ENCODE measurements at places on chromosomes 3 and 15.

- no peak for DNase-seq
Observed at GRCh38 chr3:194103983-194104751, 31.8 kb upstream of the HES1 start.

DNA sequence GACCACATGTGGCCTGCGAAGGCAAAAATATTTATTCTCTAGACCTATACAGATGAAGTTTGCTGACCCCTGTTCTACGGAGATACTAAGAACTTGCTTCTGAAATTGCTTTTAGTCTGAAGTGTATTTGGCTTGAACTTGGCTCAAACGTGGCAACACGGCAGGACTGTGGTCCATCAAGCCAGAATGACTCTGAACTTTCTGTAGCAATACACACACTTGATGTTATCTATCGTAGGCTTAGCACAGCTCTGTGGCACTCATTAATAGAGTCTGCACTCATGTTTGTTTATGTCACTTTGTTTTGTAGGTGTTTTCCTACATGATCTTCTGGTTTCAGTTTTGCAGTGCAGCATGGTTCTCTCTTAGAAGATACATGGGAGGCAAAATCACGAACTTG is 298.1 kb downstream of the ADAMTS17 start:
- DNase-seq: no peak

- no peak for DNase-seq
Observed at GRCh38 chr15:100901296-100901695, 17.9 kb upstream of the LRRK1 start.

DNA sequence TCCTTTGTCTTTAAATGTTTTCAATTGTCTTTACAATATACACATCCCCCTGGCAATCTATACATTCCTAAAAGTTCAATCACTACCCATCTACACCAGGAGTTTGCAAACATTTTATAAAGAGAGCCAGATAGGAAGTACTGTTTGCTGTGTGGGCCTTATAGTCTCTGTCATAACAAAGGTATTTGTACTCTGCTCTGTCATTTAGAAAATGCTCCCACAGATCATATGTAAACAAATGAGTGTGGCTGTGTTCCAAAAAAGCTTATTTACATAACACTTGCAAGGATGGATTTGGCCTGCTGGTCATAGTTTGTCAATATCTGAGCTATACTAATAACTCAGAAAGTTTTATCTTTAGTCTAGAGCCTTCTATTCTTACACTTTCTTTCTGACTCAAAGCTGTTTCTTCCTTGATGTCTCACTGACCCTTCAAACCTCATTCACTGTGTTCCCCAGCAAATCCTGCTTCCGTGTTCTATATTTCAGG is 511.9 kb downstream of the GBE1 start:
- no peak for DNase-seq

- no peak for DNase-seq
Observed at GRCh38 chr3:112333381-112334317, 693 bp downstream of the CD200 start.

GRCh38 chr3:57743496-57743895 is 12.6 kb upstream of the SLMAP start:
- no peak for DNase-seq

DNA sequence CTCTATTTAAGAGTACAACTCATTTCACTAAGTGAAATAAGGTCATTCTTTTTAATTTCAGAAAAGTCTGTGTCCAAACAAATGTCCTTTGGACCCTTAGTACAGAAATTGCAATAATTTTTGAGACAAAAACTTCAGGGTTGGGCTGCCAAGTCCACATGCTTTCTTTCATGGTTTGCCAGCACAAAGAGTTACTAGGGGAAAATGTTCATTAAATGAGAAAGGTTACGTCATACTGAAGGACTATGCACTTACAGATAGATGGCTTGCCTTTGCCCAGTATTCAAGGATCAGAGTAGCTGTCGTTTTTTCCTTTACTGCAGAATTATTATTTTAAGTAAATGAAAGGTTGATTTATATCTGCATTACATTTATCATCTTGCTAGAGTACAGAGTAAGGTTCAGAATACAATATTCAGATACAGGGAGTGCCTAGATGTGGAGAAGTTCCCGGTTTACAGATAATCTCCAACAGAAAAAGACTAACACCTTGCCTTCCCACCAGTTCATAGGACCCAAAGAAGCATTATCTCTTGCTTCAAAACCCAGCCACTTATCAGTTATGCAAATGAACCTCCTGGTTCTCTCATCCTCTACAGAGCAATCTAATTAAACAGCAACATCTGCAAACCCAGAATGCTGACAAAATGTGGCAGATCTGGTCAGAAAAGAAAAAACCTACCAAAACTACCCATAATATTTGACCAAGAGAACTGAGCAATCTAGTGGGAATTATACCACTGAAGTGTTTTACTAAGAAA is 179.3 kb downstream of the FRMD5 start:
- DNase-seq: no peak

DNA sequence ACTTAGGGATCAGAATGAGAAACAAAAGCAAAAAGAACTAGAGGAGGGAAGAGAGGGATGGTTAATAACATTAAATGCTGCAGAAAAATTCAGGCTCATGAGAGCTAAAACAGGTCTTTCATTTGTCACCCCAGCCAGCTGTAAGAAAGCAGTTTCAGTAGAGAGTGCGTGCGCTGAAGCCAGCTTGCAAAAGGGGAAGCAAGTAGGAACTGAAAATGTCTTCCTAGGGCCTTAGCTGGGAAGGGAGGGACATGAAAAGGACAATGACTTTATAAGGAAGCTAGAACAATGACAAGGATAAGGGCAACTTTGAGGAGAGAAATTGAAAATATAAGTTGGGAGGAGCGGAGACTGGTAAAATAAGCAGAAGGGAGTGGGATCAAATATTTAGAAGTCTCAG is 3.1 kb downstream of the CIAO2A start:
- no peak for DNase-seq

- no peak for DNase-seq
Observed at GRCh38 chr3:45957586-45957985, 14.3 kb downstream of the CXCR6 start.

DNA sequence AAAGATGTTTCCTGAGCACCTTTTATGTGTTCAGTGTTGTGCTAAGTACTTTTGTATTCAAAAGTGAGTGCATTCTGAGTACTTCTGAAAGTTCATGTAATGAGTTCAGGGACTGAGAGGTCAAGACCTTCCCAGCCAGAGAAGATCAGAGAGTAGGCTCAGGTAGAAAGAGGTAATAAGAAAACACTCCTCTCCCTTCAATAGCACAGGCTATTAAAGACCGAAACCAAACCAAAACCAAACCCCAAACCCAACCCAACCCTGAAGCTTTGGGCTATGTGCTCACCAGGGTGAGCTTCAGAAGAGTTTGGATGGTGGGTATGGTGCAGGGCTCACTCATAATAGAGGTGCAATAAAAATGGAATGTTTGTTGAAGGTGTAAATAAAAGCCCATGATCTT is 76.7 kb upstream of the FAM3D start:
- DNase-seq: no peak

DNA sequence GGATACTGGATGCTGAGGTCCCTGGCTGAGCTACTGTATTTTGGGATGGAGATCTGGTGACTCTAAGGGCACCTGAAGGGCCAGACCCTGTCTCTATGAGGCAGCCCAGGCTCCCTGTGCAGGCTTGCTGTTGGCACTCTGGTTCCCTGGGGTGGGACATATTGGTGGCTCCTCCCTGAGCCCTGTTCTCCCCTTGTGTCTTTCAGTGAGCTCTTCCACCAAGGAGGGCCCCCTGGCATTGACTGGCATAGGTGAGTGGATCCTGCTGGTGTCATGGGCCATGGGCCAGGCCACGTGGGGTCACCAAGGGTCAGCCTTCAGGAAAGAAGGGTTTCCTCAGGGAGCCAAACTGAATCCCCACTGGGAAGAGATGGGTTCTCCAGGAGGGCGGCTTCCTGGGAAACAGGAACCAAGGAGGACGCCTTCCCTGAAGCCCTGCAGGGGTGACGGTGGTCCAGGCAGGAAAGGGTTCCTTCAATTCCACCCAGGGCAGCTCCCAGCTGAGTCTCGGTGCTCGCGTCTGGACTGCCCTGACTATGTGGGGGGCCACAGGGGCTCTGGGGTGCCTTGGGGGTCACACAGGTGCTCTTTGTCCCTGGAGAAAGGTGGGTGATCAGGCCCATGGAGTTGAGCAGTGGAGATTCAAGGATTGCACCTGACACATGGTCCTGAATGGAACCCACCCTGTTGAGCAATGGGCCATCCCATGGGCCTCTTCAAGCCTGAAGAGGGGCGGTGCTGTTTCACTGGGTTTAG is 220.4 kb downstream of the SNRPN start:
- no peak for DNase-seq

DNA sequence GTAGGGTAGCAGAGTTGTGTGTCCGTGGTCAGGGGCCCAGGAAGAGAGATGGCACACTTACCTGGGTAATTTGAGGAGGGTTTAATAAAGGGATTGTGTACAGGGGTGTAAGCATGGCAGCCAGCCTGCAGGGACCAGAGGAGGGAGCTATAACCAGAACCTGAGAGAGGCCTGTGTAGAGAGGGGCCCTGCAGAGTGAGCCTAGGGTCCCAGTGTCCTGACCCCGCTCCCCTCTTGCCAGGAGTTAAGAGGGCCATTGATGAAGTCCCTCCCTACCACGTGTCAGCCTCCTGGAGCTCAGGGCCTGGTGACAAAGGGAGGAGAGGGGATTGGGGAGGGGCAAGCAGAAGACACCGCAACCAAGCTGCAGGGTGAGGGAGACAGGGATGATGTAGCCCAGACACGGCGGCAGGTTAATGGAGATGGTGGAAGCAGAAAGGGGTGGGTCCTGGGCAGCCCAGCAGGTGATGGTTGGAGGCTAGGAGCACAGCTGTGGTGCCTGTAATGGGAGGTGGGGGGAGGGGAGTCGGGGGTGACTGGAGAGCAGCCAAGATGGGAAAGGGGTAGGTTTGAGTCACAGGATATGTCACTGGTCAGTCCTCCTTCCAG is 165.4 kb upstream of the TOPAZ1 start:
- DNase-seq: no peak

DNA sequence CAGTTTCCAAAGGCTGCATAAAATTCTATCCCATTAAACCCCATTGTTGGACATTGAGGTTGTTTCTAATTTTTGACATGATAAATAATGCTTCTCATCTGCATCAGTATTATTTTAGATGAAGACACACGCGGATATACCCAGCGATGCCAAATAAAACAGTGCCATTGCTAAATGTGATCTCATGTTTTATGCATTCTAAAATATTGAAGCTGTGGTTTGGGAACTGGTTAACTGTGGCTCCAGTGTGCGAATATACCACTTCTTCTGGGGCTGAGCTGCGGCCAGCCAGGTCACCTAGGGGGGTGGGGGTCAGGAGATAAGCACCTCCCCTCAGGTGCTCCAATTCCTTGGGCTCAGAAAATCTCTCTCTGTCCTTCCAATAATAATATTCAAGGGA is 230.0 kb downstream of the ADAMTS9 start:
- no peak for DNase-seq

GRCh38 chr3:194386066-194386465 is 13.0 kb downstream of the GP5 start:
- no peak for DNase-seq

GRCh38 chr3:13346481-13347389 is 73.4 kb downstream of the NUP210 start:
- peak; percentile 42 for DNase-seq

DNA sequence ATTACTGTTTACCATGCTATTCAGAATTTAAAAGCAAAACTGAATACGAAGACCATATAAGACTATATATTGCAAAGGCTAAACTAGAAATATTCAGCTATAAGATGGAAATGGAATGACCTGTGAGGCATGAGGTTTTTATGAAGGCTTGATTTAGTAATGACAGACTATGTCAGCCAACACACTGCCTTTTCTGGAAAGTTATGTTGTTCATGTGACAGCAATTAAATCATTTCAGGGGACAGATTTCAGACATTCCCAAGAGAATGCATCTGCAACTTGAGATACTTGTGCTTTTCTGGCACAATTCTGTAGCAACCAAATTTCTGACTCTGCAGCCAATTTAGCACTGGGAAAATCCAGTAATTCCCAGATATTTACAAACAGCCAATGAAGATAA is 8.6 kb upstream of the GATM start:
- DNase-seq: no peak

DNA sequence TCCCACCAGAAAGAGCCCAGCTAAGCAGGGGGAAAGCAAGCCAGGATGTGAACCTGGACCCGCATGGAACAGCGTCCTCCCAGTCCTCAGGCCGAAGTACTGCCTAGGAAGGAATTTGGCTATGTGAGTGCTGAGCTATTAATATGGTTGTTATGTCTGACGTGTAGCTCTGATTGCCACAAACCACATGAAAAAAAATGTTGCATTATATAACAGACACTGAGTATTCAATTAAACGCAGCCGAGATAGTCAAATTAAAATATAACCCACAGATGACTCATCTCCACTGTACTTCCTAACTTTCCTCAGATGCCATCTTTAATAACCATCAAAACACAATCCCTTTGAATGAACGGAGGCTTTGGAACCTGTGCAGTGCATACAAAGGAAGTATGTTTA is 111.1 kb downstream of the GABRB3 start:
- DNase-seq: no peak

GRCh38 chr3:16452261-16452660 is 61.2 kb downstream of the RFTN1 start:
- DNase-seq: no peak

GRCh38 chr3:123397050-123397590 is 51.8 kb downstream of the ADCY5 start:
- DNase-seq: no peak

DNA sequence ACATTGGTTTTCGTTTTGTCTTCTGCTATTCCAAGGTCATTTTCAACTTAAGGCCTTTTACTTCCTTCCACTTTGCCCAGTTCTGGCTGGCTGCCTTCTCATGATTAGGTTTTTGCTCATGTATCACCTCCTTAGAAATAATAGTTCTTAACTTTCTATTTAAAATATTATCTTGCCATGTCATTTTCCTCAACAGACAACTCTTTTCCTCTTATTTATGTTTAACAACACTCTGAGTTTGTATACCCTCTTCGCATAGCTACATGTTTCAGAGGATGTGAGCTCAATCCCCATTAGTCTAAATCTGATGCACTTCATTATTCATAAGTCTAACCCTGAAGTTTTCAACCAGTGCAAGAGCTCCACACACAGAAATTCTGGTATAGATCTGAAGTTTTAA is 299.1 kb downstream of the BCHE start:
- no peak for DNase-seq

GRCh38 chr15:69308949-69309348 is 10.2 kb downstream of the PAQR5 start:
- no peak for DNase-seq

- no peak for DNase-seq
Observed at GRCh38 chr3:195168009-195168762, 102.8 kb downstream of the XXYLT1 start.
